Cardiac atrium fibroblast (primary cell): ENCODE measurements at places on chromosomes 7 and 10. TPM values are rescaled to one million over a fixed set of nuclear protein-coding genes. Genes with fewer than 3 reads are reported as not detected.

Gene TFR2
- 2.9 and 4.5 TPM in 2 replicates for total RNA-seq

Gene CEP41
- total RNA-seq = 6.9 and 9.4 TPM in 2 replicates

Gene RELN
- under 0.01 and 0.18 TPM in 2 replicates for total RNA-seq

Gene SLC39A12
- not detected in 2 replicates for total RNA-seq

Gene C10orf143
- 1.6 TPM in 1 of 2 replicates, not detected in the other for total RNA-seq

Gene MRC1
- total RNA-seq = under 0.01 TPM in 1 of 2 replicates, not detected in the other

Gene C7orf57
- total RNA-seq = not detected in 2 replicates

Gene CCT6A
- total RNA-seq = 78.5 and 104 TPM in 2 replicates

Gene RBP3
- total RNA-seq = not detected in 2 replicates

Gene MINDY4
- total RNA-seq = 7.9 and 8.6 TPM in 2 replicates

Gene CEP55
- total RNA-seq = 9.0 and 9.6 TPM in 2 replicates

Gene CPA4
- total RNA-seq = 56.7 and 90.1 TPM in 2 replicates

Gene PRPS1L1
- not detected in 2 replicates for total RNA-seq

Gene IL15RA
- 9.1 and 16.4 TPM in 2 replicates for total RNA-seq

Gene ENKUR
- total RNA-seq = not detected in 2 replicates

Gene ATG9B
- 0.16 and 2.2 TPM in 2 replicates for total RNA-seq

Gene AS3MT
- 1.3 and 2.9 TPM in 2 replicates for total RNA-seq

Gene MTERF1
- 6.5 and 6.6 TPM in 2 replicates for total RNA-seq

Gene SPDYE5
- total RNA-seq = not detected in 2 replicates

Gene PKD2L1
- total RNA-seq = not detected in 2 replicates

Gene IQUB
- under 0.01 and 0.54 TPM in 2 replicates for total RNA-seq

Gene GJD4
- not detected in 2 replicates for total RNA-seq

Gene SLC18A3
- 1.3 TPM in 1 of 2 replicates, not detected in the other for total RNA-seq

Gene WEE2
- not detected in 2 replicates for total RNA-seq

Gene ZNF727
- not detected in 2 replicates for total RNA-seq

Gene VPS37D
- total RNA-seq = 2.8 and 3.6 TPM in 2 replicates

Gene CNNM1
- total RNA-seq = 0.16 and 0.54 TPM in 2 replicates

Gene PSMC2
- total RNA-seq = 119 and 127 TPM in 2 replicates

Gene ANKRD1
- total RNA-seq = 178 and 184 TPM in 2 replicates
